ENCODE measurements at places on chromosomes 12 and 14. TPM values are rescaled to one million over a fixed set of nuclear protein-coding genes. Genes with fewer than 3 reads are reported as not detected.

TMEM52B gene
- not detected for total RNA-seq

SDS gene
- total RNA-seq, result not detected

REP15 gene
- 1.3 TPM for total RNA-seq

PMCH gene
- not detected for total RNA-seq

GLIPR1L1 gene
- total RNA-seq, result not detected

RIPK3 gene
- total RNA-seq, result not detected

PLEKHD1 gene
- total RNA-seq, result 0.14 TPM

HSPB8 gene
- 0.58 TPM for total RNA-seq

SYNDIG1L gene
- total RNA-seq, result not detected

TCL1B gene
- not detected for total RNA-seq

ERH gene
- total RNA-seq, result 488 TPM

IL26 gene
- total RNA-seq, result not detected

RHOJ gene
- total RNA-seq, result 34.6 TPM

CLEC6A gene
- not detected for total RNA-seq

NCAPD2 gene
- 133 TPM for total RNA-seq
